ENCODE measurements at places on chromosomes 11 and 22.
A peak's percentile ranks its signal among the peaks of the same experiment; 100 is the strongest.

GRCh38 chr22:20000246-20001081 lies 16.2 kb downstream of the ARVCF start:
- peak; percentile 23 for DNase-seq

GRCh38 chr11:69483691-69484426 lies 2.4 kb downstream of the LINC01488 start:
- no peak for DNase-seq

- no peak for DNase-seq
Observed at GRCh38 chr11:57881647-57882046, 120.0 kb downstream of the CTNND1 start.

GRCh38 chr11:72743321-72744221 lies 8.6 kb downstream of the ARAP1 start:
- peak; percentile 47 for DNase-seq

GRCh38 chr11:96222102-96222501 lies 120.9 kb downstream of the MAML2 start:
- no peak for DNase-seq

GRCh38 chr11:8109675-8110074 lies 28.7 kb downstream of the TUB start:
- DNase-seq = no peak

- no peak for DNase-seq
Observed at GRCh38 chr11:1333860-1334259, 24.4 kb upstream of the TOLLIP start.

GRCh38 chr11:69664901-69665300 lies 10.3 kb downstream of the LTO1 start:
- DNase-seq = no peak

- peak; percentile 62 for DNase-seq
Observed at GRCh38 chr11:94550513-94550912, 6.8 kb downstream of the FUT4 start.

DNA sequence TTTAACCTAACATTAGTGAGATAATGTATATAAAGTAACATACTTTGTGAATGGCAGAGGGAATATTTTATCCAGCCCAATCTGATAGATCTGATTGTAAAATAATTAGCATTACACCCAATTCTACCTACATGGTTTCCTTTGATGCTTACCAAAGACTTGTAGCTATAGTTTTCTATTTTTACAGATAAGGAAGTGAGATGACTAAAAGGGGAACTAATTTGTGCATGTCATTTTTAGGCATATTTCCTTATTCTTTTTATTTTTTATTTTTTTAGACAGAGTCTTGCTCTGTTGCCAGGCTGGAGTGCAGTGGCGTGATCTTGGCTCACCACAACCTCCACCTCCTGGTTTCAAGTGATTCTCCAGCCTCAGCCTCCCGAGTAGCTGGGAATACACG lies 793.7 kb upstream of the LRRC4C start:
- DNase-seq = no peak

DNA sequence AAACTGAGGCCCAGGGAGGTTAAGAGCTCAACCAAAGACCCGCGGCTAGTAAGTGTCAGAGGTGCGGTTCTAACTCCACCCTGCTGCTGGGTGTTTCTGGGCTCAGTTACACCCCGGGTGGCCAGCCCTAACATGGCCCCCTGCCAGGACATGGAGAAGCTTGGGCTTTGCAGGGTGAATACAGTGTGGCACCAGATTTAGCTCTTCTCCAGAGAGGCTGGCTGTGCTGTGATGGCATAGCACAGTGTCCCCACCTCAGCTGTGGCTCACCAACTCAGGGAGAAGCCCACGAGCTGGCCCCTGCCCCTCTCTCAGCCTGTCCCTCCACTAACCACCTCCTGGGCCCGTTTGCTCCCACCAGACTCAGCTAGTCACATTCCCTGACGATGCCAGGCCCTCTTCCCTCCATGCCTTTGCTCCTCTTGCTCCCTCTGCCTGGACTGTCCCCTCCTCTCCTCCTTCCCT lies 7.0 kb downstream of the UCP3 start:
- no peak for DNase-seq

DNA sequence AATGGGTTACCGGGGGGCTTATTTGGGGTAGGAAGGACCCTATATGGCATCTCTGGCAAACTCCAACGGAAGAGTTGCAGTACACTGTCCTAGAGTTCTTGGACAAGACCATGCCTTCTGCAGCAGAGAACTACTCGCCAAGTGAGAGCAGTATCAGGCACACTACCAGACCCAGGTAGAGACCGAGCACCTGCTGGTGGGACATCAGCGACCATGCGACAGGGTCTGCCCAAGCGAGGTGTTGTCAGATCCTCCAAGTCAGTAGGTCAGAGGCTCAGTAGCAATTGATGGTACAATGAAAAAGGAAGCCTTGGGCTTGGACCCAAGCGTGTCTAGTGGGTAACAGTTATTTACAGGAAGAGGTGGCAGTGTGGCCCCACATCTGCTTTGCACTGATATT lies 3.1 kb upstream of the CHKB start:
- no peak for DNase-seq

DNA sequence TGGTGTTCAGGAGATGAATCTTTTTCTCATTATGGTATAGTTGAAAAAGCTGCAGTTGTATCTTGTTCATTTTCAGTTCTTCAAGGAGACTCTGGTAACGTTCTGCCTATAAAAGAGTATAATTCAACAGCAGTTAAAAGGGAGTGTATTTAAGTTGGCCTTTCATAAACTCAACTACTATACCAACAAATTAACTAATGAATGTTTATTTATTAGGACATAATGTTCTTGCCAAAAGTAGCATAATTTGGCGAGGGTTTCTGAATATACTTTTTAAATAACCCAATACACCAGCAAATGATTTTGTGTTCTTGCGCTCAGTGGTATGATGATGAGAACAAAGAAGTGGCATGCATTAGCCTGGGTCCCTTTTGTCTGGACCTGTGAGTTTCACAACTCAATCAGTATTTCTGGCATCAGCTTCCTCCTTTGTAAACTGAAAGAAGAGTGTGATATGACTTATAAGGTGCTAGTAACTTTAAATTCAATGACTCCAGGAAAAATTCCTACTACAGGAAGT lies 10.9 kb downstream of the SMC1B start:
- DNase-seq = no peak

DNA sequence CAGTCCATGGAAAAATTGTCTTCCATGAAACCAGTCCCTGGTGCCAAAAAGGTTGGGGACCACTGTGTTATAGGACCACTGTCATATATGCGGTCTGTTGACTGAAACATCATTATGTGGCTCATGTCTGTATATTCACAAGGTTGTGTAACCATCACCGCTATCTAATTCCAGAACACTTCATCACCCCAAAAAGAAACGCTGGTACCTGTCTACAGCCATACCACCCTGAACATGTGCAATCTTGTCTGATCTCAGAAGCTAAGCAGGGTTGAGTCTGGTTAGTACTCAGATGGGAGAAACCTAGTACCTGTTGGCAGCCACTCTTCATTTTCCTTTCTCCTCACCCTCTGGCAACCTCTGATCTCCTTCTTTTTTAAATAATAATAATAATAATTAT lies 12.9 kb upstream of the PIK3IP1 start:
- no peak for DNase-seq

GRCh38 chr22:40908895-40909294 lies 42.3 kb upstream of the RBX1 start:
- DNase-seq = no peak

GRCh38 chr11:115168686-115169085 lies 335.5 kb downstream of the CADM1 start:
- no peak for DNase-seq

GRCh38 chr11:78000193-78000592 lies 5.7 kb upstream of the INTS4 start:
- DNase-seq = peak; percentile 80

DNA sequence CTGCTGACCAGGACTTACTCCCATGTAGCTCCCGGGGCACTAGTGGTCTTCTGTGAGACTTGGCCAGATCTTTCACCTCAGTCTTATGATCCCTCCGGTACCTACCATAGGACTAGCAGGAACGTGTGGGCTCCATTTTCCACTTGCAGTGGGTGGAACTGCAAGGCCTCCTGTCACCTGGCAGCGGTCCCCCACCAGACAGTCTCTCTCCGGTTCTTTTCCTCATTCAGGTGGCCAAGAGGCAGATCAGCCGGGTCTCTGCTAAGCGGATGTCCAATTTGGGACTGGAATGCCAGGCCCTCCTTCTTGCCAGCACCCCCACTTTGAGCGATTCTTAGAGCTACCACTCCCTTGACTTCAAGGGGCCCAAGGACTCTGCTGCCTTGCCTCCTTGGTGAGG lies 158.9 kb downstream of the NAV2 start:
- no peak for DNase-seq

- peak; percentile 20 for DNase-seq
Observed at GRCh38 chr11:31995525-31996094, 95.3 kb upstream of the RCN1 start.

- peak; percentile 56 for DNase-seq
Observed at GRCh38 chr11:58286249-58286648, 18.2 kb upstream of the OR10W1 start.

DNA sequence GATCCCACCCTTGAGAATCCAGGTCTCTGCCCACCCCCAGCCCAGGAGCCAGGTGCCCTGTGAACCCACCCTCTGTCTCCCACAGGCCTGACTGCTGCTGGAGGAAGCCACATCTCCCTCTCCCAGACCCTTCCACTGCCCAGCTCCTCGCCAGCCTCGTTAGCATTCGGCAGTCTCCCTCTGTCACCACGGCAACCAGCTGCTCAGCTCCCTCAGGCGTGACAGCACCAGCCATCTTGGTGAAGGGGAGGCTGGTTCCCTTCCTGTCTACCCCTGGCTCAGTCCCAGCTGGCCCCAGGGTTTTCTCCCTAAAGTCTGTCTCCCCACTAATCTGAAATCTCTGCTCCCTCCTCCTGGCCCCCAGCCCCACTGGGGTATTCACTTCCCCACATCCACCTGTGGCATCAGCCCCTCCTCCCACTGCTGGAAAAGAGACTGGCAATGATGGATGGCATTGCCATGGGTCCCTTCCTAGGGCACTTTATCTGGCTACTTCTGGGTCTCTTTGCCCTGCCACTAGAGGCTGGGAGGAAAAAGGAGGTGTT lies 28.1 kb downstream of the NRXN2 start:
- DNase-seq = no peak

DNA sequence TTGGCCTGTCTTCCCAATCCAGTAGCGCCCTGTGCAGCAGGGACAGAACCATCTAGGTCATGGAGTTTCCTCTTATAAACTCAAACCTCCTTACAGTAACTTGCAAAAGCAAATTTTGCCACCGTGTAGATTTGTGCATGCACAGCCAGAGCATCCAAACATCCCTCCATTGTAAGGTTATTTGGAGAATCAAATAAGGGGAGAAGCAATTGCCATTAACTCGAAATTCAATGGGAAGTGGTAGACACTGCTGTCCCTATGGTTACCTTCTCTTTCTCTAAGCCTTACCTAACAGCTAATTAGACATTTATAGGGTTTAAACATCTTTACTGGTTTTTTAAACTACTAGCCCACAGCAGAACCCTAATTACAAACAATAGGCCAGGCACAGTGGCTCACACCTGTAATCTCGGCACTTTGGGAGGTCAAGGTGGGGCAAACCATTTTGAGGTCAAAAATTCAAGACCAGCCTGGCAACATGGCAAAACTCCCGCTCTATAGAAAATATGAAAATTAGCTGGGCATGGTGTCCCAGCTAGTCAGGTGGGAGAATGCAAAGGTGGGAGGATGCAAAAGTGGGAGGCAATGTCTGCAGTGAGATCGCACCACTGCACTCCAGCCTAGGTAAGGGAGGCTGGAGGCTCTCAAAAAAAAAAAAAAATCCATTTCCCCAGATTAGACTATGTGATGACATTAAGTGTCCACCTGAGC lies 6.6 kb downstream of the HSPA8 start:
- DNase-seq = peak; percentile 66

GRCh38 chr11:43555816-43556611 lies 124.5 kb upstream of the HSD17B12 start:
- no peak for DNase-seq

DNA sequence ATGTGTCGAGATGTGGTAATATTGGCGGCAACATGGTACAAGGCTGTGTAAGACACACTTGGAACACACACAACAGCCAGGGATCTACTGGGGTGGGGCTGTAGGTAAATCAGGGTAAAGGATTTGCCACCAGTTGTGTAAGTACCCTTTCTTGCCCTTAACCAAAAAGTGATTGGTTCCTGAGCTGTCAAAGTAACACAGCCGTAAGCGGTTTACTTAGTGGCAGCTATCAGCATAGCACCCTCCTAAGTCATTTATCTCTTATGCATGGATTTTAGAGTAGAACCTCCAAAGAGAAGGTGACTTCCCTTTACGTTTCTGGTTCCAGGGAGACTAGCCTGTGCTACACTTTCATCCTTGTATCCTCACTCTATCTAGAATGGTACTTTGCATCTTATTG lies 57.2 kb downstream of the SPECC1L start:
- DNase-seq = peak; percentile 8

GRCh38 chr22:22935056-22935545 lies 47.5 kb downstream of the IGLL5 start:
- DNase-seq = no peak

DNA sequence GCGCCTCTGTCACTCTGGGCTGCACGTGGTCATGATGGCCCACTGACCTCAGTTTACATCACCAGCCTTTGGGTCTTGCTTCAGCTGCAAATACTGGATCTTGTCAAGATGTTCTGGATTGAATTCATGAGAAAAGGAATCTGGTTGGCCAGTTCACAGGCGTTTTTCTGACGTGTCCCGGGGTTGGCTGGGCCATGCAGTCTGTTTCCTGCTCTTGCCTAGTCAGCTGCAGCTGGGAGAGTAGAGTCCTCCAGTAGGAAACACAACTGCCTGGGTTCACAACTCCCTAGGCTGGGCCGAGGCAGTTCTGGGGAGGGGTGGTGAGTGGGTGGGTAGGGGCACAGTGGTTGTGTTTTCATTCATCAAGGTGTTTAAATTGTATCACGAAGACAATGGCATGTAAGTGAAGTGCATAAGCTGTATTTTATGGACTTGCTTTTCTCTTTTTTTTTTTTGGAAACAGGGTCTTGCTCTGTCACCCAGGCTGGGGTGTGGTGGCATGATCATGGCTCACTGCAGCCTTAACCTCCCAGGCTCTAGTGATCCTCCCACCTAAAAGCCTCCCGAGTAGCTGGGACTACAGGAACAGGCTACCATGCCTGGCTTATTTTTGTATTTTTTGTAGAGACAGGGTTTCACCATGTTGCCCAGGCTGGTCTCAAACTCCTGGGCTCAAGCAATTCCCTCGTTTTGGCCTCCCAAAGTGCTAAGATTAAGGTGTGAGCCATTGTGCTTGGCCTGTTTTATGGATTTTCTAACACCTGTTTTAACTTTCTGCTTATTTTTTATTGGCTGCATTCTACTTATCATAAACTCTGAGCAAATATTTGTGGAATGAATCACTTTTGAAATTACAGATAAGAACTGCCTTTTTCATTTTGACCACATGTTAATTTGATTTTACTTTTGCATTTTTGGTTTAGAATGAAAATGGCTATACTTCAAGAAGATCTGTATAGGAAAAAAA lies 54.0 kb upstream of the PITPNB start:
- DNase-seq = no peak

DNA sequence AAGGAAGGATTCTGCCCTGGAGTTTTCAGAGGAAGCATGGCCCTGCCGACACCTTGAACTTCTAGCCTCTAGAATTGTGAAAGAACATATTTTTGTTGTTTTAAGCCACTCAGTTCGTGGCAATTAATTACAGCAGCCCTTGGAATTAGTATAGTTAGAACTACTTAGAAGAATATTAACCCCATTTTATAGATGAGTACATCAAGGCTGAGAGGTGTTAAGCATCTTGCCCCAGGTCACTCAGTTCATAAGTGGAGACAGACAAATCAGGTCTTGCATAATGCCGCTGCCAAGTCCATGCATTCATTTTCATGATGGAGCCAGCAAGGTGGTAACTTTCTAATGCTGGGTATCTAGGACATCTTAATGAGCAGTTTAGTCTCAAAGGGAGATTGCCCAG lies 26.6 kb downstream of the LDLRAD3 start:
- no peak for DNase-seq

Measured in NB4 (cell line).